Amygdala (tissue), 56 donors: ENCODE measurements at places on chromosomes 12 and 14.

GRCh38 chr12:112349431-112349830 lies 32.8 kb downstream of the HECTD4 start:
- no peak for DNase-seq

DNA sequence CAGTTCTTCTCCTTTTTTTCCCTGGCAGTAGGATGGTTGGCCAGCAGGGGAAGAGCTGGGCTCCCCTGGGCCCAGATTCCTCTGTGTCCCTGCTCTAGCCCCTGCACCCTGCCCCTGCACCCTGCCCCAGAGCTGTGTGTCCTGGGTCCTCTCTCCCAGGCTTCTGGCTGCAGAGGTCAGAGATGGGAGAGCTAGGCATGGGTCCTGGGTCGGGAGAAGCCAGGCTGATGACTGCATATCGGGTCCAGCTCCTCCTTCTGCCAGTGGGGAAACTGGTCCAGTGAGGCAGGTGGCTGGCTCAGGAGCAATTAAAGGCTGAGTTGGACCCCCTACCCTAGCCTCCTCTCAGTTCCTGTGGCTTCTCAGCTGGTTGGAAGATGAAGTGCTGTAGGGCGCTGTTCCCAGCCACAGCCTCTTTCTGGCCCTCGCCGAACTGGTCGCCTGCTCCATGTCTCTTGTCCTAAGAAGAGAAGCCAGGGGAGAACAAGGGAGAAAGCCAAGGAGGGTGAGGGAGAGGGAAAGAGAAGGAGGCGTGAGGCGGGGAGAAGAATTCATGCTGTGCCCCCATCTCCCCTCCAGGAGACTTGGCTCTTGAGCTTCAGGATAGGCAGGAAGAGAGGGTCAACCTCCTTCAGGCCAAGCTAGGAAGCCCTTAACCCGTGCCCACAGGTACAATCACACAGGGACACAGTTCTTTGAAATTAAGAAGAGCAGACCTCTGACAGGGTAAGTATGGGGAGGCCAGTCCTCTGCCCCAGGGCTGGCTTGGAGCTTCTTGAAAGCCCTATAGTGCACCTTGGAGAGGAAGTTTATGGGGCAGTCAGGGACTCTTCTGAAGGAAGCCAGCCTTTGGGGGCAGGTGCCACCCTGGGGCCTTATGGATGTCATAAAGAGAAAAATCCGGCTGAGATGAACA lies 9.5 kb downstream of the VASH1 start:
- DNase-seq = no peak

GRCh38 chr14:79742142-79742541 lies 469.2 kb downstream of the DIO2 start:
- no peak for DNase-seq

DNA sequence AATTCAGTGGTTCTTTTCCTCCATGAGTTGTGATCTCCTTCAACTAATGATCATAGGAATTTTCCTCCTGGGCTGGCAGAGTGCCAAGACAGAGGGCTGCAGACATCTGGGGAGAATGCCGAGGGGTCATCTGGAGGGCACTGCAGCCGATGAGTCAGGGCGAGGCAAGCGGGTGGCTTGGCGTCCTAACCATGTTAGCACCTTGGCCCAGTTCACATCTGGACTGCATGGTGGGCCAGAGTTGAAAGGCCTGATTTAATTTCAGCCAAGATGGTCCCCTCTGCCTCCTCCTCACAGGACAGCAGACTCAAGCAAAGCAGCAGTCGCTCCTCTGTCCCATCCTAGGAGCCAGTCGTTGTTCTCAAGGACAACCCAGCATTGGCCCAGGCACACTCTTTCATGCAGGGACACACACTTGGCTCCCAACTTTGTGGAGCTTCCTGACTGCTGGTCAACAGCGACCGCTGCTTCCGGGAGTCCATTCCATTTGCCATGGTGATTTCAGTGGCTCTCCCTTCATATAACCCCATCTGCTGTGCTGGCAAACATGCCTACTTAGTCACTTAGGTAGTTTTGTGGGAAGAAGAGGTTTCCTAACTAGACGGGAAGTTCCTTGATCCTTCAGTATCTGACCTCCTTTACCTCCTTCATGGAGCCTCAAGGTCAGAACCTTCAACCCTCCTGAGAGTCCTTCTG lies 161.8 kb downstream of the TTC8 start:
- no peak for DNase-seq

DNA sequence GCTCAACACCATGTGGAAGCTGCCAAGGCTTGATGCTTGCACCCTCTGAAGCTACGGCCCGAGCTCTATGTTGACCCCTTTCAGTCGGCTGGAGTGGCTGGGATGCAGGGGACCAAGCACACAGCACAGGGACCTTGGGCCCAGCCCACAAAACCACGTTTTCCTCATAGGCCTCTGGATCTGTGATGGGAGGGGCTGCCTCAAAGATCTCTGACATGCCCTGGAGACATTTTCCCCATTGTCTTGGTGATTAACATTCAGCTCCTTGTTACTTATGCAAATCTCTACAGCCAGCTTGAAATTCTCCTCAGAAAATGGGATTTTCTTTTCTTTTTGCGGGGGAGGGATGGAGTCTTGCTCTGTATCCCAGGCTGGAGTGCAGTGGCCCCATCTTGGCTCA lies 46.3 kb downstream of the MON2 start:
- no peak for DNase-seq

DNA sequence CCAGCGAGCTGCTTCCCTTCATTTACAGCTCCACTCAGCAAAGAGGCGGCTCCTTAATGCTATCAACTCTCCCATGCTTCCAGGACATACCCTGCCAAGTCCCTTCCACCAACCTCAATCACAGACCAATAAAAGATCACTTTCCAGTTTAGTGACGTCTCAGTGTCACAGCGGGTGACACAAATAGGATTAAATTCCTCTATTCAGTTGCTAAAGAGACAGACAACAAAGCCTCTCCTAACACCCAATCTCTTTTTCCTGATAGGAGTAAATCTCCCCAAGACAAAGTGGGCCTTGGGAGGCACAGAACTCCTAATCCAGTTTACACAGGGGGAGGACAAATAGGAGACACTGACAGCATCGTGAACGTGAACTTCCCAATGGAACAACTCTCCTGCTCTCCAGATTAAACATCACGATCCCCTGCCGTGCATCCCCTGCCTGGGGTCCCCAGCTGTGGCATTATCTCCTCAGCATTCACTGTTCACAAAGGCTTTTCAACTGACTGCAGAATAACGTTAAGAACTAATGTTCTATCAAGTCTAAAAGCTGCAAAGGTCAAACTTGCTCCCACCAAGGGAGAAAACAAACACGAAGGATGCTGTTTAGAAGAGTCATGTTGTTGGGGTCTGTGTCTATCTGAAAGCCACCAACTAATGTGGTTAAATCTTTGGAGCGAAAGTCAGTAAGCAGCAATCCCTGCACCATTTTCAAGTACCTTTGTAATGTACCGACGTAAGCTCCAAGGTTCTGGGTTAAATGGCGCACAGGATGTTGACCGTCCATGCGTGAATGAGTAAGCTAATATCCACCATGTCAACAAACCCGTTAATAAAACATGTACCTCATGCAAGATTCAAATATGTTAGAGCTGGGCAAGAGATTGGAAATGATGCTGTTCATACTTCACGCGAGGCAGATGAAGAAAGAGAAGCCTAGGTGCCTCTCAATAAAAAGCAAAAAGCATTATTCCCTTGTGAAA lies 31.5 kb downstream of the TMEM132D start:
- DNase-seq = no peak

GRCh38 chr12:77947746-77948145 lies 117.1 kb downstream of the NAV3 start:
- no peak for DNase-seq

DNA sequence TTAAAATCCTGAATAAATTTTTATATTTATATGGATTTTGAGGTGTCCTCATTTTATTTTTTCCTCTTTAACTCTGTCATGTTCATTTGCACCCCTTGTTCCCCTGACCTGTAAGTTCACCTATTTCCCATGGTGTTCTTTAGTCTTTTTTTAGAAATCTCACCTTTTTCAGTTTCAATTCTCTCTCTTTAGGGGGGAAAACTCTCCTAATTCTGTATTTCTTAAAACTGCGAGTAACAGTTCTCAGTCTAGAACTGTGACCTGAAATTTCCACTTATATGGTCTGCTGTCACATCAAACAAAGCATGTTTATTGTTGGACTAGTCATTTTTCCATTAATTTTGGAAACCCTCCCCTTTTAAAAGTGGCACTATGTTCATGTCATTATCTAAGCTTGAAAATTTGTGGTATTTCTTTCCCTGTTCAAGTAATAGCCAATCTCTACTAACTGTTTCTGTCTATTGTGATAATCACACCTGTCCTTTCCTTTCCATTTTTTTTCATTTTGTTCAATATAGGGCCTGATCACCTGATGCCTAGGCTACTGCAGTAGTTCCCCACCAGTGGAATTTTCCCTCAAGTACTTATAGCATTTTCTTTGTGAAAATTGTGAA lies 14.0 kb upstream of the FBXO33 start:
- DNase-seq = no peak

- no peak for DNase-seq
These were observed 9.3 kb upstream of the ITGA5 start for GRCh38 chr12:54428050-54429013.

- no peak for DNase-seq
These were observed 16.0 kb upstream of the CDK17 start for GRCh38 chr12:96416033-96416799.

- DNase-seq = no peak
These were observed 101.2 kb upstream of the CCDC175 start for GRCh38 chr14:59677771-59678231.

- DNase-seq = no peak
These were observed 323.4 kb downstream of the VRK1 start for GRCh38 chr14:97120611-97121031.

DNA sequence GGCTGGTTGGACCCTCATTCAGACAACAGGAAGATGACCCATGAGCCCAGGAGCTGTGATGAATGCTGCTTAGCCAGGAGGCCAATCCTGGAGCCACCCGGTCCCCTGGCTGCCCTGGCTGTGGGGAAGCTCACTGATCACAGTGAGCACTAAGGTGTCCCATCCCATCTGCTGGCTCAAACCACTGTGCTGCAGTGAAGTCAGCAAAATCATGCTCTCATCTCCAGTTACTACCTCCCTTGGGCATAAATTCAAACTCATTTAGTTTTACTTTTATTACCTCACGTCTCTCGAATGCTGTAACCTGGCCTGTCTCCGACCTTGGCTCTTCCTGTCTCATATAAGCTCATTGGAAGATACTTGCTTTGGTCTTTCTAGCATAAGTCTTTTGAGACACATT lies 112.4 kb downstream of the APAF1 start:
- DNase-seq = no peak

GRCh38 chr14:39682582-39682981 lies 250.3 kb upstream of the FBXO33 start:
- no peak for DNase-seq

DNA sequence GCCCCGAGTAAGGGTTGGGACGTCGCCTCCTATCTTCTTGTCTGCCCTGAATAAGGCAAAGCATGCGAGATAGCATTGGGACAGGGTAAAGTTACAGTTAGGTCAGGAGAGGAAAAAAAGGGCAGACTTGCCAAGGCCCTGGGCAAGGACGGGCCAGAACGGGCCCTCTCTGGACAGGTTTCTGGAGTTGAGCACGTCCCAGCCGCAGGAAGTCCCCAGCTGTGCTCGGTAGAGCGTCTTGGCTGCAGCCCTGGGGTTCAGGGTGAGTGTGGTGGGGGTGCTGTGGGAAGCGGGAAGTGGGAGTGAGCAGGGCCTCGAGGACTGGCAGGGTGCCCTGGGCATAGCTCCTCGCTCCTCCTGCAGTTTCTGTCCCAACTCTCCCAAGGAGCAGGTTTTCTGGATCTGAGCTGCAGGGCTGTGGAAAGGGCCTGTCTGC lies 5.4 kb downstream of the RPS6KL1 start:
- peak; percentile 66 for DNase-seq

GRCh38 chr14:75295061-75295461 lies 16.4 kb downstream of the FOS start:
- DNase-seq = no peak

DNA sequence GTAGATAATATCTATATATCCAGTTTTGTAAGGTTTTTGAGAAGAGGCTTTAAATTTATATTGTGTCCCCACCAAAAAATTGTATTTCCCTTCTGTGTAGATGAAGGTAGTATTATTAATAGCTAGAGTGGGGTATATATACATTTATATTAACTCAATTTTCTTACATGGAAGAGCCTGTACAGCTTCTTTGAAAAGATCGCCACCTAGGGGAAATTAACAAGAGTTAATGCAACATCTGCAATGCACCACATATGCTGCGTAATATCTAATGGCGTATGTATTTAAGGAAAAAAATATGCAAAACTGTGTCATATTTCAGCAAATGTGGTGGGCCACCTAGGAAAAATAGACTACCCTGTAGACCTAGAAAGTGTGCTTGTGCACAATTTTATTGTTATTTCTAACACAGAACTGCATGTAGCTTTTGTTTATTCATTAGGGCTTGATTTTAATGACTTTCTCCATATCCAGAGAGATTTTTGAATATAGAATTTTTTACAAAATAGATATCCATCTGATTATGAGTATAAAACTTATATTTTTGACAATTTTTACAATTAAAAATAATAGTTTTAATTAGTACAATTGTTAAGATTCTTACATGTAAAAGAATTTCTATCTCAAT lies 14.0 kb downstream of the CCER1 start:
- DNase-seq = no peak

DNA sequence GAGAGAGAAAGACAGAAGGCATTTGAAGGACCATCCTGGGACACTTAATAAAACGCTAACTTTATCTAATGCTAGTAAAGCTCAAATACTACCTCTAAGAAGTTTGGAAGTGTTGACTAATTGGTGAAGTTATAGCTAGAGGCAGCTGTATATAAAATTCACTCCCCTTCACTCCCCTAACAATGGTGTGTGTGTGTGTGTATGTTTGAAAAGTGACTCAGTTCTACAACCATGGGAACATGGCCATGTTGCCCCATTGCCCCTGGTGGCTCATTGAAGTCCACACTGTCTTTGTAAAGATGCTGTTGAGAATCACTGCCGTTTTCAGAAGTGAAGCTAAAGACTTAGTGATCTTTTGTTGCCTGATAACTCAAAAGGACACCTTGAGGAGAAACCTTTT lies 262.4 kb downstream of the NPAS3 start:
- DNase-seq = no peak

DNA sequence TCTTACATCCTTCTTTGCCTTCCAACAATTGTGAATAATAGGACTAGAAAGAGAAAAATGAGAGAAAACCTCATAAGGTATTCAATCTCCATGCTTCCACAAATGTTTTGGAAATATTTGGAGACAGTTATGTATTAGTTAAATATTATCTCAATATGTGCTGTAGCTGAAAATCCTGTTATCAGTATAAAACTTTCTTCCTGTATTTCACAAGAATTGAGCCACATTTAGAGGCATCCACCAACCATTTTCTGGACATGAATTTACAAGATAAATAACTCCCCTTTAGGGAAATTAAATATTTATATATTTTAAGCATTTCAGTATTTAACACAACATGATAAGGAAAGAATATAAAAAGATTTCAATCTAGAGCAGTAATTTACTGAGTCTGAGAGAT lies 200.3 kb downstream of the GPHN start:
- no peak for DNase-seq

DNA sequence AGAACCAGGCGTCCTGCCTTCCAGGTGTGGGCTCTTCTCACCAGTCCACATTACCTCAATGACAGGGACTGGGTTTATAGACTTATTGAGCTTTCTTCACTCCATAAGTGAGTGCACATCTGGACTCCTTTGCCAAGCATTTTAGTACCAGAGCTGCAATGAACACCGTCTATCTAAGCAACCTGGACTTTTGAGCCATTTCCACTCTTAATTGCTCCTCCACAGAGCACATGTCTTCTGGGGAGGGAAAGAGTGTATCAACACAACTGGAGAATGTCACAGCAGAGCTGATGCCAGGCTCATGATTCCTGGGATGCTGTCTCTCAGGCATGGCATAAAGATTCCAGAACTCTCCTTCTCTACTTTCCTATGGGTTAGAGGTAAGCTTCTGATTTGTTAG lies 43.0 kb upstream of the BDKRB2 start:
- DNase-seq = no peak
